NB4 (cell line): ENCODE measurements at places on chromosomes 7 and 10.
A peak's percentile ranks its signal among the peaks of the same experiment; 100 is the strongest.

- DNase-seq = no peak
Measured at GRCh38 chr7:37068038-37068437, 343.7 kb upstream of the AOAH start.

DNA sequence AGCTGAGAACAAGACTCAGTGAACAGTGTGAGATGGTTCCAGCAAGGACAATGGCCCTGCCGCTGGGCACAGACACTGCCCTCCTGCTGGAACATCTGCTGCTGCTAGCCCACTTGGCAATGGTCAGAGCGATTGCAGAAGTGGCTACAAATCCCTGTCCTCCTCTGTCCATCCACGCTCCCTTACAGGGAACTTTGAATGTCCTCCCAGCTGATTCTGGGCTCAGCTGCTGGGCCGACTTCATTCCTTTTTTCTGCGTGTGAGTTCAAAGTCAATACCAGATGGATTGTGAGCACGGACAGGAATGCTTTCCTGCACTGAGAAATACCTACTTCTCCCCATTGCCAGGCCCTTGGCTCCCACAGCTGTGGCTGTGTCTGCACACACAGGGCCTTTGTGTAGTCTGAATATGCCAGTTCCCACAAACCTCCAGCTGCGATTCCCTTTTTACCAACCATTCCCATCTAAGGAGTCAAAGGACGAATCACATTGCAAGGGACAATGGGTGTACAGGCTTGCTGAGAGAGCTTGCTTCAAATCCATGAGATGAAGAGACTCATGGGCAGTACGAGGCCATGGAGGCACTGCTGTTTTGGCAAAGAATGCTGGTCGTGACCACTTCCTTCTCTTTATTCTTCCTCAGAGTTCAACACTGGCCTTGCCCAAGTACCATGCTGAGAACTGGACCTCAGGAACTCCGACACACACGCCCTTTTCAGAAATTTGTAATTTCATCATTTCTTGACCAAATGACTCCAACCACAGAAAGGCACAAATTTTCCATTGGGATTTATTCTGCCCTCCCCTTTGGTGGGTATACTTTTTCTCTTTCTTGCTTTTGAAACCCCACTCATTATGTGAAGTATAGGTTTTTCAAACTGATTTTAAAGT, 44.2 kb downstream of the BPGM start:
- DNase-seq = no peak

- DNase-seq = no peak
Measured at GRCh38 chr7:137983323-137984008, 18.4 kb downstream of the CREB3L2 start.

- no peak for DNase-seq
Measured at GRCh38 chr10:18607503-18608378, 43.6 kb downstream of the NSUN6 start.

- DNase-seq = no peak
Measured at GRCh38 chr7:38817526-38817925, 91.5 kb downstream of the VPS41 start.

DNA sequence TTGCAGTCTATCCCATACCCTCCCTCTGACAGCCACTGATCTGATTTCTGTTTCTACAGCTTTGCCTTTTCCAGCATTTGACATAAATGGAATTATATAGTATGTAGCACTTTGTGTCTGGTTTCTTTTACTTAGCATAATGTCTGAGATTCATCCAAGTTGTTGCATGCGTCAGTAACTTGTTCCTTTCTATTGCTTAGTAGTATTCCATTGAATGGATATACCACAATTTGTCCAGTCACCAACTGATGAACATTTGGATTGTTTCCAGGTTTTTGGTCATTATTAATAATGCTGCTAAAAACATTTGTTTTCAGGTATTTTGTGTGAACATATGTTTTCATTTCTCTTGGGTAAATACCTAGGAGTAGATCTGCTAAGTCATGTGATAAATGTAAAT, 6.5 kb upstream of the KIAA1549 start:
- DNase-seq = no peak

- DNase-seq = no peak
Measured at GRCh38 chr10:133033742-133034048, 54.0 kb upstream of the ADGRA1 start.

- peak; percentile 40 for DNase-seq
Measured at GRCh38 chr7:71846160-71846559, 566.0 kb downstream of the CALN1 start.

DNA sequence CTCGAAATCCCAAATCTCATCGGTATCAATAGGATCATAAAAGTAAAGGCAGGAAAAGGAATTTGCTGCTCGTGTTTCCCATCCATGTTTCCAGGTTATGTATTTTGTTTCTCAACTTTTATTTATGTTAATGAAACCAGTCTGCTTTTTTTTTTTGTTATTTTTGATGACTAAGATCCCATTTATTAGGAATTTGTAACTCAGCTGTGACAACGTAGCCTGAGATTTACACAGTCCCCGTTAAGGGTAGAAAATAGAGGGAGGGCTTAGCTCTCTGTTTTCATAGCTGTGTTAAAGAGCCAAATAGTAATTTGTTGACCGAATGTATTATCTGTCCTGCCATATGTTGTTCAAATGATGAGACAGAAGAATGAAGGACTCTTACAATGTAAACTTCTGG, 164.0 kb downstream of the MGMT start:
- no peak for DNase-seq

GRCh38 chr7:73612598-73613269, 11.6 kb downstream of the MLXIPL start:
- peak; percentile 72 for DNase-seq

GRCh38 chr7:164882-165660, 27.3 kb upstream of the FAM20C start:
- no peak for DNase-seq

- DNase-seq = peak; percentile 51
Measured at GRCh38 chr7:95794917-95795515, 22.7 kb downstream of the DYNC1I1 start.

- DNase-seq = no peak
Measured at GRCh38 chr10:53843736-53844362, 957.2 kb downstream of the PCDH15 start.
